ENCODE measurements at places on chromosomes 3 and 15. TPM values are rescaled to one million over a fixed set of nuclear protein-coding genes. Genes with fewer than 3 reads are reported as not detected.

The CX3CR1 gene
- 0.14 TPM for polyA plus RNA-seq

The PLEKHO2 gene
- 5.0 TPM for polyA plus RNA-seq

The SPESP1 gene
- 0.80 TPM for polyA plus RNA-seq

The PPM1L gene
- 2.3 TPM for polyA plus RNA-seq

The ACAP2 gene
- polyA plus RNA-seq: 7.3 TPM

The GOLGA6B gene
- not detected for polyA plus RNA-seq

The SACM1L gene
- polyA plus RNA-seq: 28.9 TPM

The LTF gene
- polyA plus RNA-seq: 6.9 TPM

The C3orf22 gene
- 0.09 TPM for polyA plus RNA-seq

The CPN2 gene
- polyA plus RNA-seq: not detected

The LARP6 gene
- polyA plus RNA-seq: 10.3 TPM

The CDHR4 gene
- polyA plus RNA-seq: not detected

The SPSB4 gene
- 7.6 TPM for polyA plus RNA-seq

- H3K36me3 ChIP-seq: no peaks in the 10 kb centered on the region
- H3K27me3 ChIP-seq: no peaks in the 10 kb centered on the region
- H3K27ac ChIP-seq: no peak overlapping the region
- no peak overlapping the region for H3K4me3 ChIP-seq
- H3K4me1 ChIP-seq: no peaks in the 10 kb centered on the region
These were observed 133.8 kb upstream of the TLE3 start for GRCh38 chr15:70231484-70231883.

DNA sequence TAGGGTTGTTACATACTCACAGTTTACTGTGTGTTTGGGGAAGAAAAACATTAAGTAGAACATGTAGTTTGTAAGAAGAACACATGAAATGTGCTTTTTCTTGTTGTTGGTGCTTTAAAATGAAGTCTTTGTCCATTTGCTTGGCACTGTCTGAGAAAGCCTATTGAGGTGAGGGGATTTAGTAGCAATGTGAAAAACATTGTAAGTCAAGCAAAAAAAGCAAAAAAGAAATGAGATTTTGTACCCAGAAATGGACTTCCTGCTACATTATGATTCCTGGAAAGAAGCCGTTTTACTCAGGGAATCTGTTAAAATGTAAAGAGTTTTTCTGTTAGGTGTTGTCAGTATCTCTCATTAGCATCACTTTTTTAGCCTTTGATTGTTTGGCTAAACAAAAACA is 59.9 kb downstream of the KAT2B start:
- DNase-seq: no peak
- no peak overlapping the region for H3K27ac ChIP-seq
- H3K4me1 ChIP-seq: no peaks in the 10 kb centered on the region
- H3K36me3 ChIP-seq: no peaks in the 10 kb centered on the region

DNA sequence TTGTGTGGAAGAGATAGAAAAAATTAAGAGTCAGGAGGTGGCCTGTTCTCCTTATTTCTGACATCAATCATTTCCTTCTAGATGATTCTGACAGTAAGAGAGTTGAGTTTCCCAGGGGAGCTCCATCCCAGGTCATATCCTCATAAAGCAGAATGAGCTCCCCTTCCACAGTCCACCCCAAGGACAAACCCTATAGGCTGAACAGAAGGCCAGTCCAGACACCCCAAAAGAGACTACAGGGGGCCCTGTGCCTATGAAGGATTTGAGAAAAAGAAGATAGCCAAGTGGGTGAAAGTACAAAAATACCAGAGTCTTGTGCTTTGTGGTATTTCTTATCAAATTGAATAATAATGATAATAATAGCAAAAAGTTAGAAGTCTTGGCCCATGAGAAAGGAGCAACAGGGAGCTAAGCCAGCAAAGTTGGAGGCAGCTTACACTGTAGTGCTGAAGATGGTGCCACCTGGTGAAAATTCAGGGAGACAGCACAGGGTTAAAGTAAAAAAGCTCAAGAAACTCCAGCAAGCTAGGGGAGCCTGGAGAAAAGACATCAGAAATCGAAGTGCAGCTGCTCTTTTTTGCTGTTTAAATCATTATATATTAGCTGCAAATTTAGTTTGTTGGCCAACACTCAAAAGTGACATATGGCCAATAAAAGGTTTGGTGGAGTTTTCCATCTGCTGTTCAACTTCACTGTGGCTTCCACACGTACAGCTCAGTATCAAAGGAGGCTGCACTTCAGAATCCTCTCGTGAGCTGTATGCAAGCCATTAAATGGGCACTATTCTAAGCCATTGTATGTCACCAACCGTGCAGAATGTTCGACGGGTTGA is 35.8 kb upstream of the SLC24A5 start:
- no peaks in the 10 kb centered on the region for H3K27me3 ChIP-seq
- no peak overlapping the region for H3K4me3 ChIP-seq
- H3K4me1 ChIP-seq: no peaks in the 10 kb centered on the region
- no peaks in the 10 kb centered on the region for H3K36me3 ChIP-seq
- no peak overlapping the region for H3K27ac ChIP-seq

DNA sequence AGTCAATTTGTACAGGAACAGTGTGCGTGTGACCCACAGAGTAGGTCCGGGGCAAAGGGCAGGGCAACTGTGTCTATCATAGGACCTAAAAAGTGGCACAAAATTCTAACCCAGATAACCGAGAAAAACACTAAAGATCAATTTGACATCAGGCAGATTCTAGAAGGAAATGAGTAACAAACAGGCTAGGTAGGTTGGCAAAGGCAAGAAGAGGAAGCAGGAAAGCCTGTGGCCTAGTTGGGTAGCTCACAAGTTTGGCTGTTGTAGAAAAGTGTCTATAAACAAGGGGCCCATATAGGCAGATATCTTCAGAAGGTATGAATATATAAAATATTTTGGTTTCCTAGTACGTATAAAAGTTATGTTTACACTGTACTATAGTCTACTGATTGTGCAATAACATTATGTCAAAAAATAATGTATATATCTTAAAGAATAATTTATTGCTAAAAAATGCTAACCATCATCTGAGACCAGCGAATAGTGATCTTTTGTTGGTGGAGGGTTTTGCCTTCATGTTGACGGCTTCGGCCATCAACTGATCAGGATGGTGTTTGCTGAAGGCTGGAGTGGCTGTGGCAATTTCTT is 13.3 kb upstream of the OR5K1 start:
- no peaks in the 10 kb centered on the region for H3K36me3 ChIP-seq
- no peak for DNase-seq
- H3K27me3 ChIP-seq: no peaks in the 10 kb centered on the region
- H3K4me3 ChIP-seq: no peak overlapping the region

DNA sequence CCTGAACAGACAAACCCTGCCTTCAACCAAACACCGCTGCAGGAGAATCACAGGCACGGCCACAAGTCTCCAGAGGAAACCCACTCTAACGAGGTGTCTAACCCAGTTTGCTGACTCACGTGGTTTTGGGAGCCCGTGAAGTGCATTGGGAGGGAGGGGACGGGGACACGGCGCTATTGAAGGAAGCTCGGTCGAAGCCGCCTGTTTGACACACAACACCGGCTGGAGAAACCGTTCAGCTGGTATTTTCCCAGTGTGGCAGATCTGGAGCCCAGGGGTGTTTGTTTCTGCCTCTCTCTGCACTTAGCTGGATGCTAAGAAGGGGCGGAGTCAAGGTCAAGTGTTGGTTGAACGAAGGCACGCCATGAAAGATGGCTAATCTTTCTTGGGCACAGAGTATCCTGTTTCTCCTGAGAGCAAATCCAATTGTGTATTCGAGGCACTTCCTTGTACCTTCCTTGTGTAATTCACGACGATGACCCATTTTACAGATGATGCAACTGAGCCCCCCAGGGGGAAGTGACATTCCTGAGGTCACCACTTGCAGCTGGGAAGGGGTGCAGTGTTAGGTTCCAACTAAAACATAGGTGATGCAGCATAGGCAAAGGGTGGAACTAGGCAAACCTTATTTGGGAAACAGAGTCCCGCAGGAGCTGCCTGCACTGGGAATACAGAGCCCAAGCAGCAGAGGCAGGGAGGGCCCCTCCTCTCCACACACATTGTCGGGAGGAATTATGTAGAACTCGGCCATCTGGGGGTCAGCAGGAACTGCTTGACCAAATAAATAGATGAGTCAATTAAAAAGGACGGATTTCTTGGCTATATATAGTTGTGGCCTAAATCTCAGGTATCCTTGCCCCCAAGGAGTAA is 22.5 kb downstream of the SLC6A6 start:
- no peaks in the 10 kb centered on the region for H3K36me3 ChIP-seq
- H3K27me3 ChIP-seq: no peaks in the 10 kb centered on the region
- DNase-seq: no peak
- no peak overlapping the region for H3K4me3 ChIP-seq
- no peak overlapping the region for H3K27ac ChIP-seq
- peaks cover 9% of the 10 kb centered on the region for H3K4me1 ChIP-seq

DNA sequence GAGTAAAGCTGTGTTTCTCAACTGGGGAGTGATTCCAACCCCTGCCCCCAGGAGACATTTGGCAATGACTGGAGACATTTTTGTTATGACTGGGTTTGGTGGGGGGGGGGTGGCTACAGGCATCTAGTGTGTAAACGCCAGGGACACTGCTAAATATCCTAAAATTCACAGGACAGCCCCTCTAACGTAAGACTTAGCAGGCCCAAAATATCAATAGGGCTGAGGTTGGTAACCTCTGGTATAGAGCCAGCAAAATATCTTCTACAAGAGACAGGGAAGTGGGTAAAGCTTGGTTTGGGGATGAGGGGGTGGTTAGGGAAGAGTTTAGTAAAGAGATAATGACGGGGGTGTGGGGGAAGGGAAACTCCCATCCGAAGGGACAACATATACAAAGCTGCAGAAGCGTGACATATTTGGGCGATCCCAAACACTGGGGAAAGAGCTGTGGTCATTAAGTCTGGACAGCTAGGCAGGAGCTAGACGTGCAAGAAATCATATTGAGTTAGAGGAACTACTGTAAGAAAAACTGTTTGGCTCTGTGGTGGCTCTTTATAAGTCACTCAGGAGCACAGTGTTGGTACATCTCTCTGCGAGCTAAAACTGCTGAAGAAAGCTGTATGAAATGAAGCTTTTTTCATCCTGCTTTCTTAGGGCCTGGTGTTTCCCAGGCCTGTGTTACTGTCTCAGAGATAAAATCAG is 697 bp upstream of the TRIM69 start:
- H3K36me3 ChIP-seq: no peaks in the 10 kb centered on the region
- DNase-seq: no peak
- no peaks in the 10 kb centered on the region for H3K27me3 ChIP-seq
- H3K4me3 ChIP-seq: no peak overlapping the region

- no peaks in the 10 kb centered on the region for H3K27me3 ChIP-seq
- H3K36me3 ChIP-seq: peaks cover 11% of the 10 kb centered on the region
- H3K4me1 ChIP-seq: no peaks in the 10 kb centered on the region
- no peak overlapping the region for H3K27ac ChIP-seq
These were observed 45.7 kb downstream of the ARMC8 start for GRCh38 chr3:138232705-138233364.

GRCh38 chr3:42061713-42062380 is 29.3 kb upstream of the TRAK1 start:
- H3K4me3 ChIP-seq: no peak overlapping the region
- no peak for DNase-seq
- peaks cover 3% of the 10 kb centered on the region for H3K4me1 ChIP-seq
- no peaks in the 10 kb centered on the region for H3K36me3 ChIP-seq
- H3K27ac ChIP-seq: peak overlapping the region; percentile 6

GRCh38 chr15:87245592-87245991 is 1010.9 kb downstream of the NTRK3 start:
- no peak overlapping the region for H3K4me3 ChIP-seq
- no peaks in the 10 kb centered on the region for H3K36me3 ChIP-seq
- no peak overlapping the region for H3K27ac ChIP-seq
- H3K27me3 ChIP-seq: no peaks in the 10 kb centered on the region
- DNase-seq: no peak

GRCh38 chr15:98720031-98720430 is 71.7 kb downstream of the IGF1R start:
- H3K4me3 ChIP-seq: no peak overlapping the region
- H3K4me1 ChIP-seq: peaks cover 24% of the 10 kb centered on the region
- no peaks in the 10 kb centered on the region for H3K27me3 ChIP-seq
- H3K27ac ChIP-seq: no peak overlapping the region
- DNase-seq: no peak

- no peaks in the 10 kb centered on the region for H3K36me3 ChIP-seq
- H3K4me1 ChIP-seq: no peaks in the 10 kb centered on the region
- no peaks in the 10 kb centered on the region for H3K27me3 ChIP-seq
- no peak overlapping the region for H3K27ac ChIP-seq
- no peak for DNase-seq
These were observed 32.3 kb upstream of the ATP1B3 start for GRCh38 chr3:141844108-141844507.

- H3K36me3 ChIP-seq: no peaks in the 10 kb centered on the region
- DNase-seq: no peak
- no peaks in the 10 kb centered on the region for H3K4me1 ChIP-seq
- H3K27ac ChIP-seq: no peak overlapping the region
- H3K4me3 ChIP-seq: no peak overlapping the region
These were observed 16.0 kb upstream of the TBC1D21 start for GRCh38 chr15:73857193-73857920.
